ENCODE measurements at places on chromosomes 4 and X. TPM values are rescaled to one million over a fixed set of nuclear protein-coding genes. Genes with fewer than 3 reads are reported as not detected.

The PRRG3 gene
- 0.22 TPM for total RNA-seq

The KLB gene
- total RNA-seq: 1.0 TPM

The CXCL11 gene
- total RNA-seq: not detected

The GPC4 gene
- 58.0 TPM for total RNA-seq

The NSDHL gene
- 22.4 TPM for total RNA-seq

The TRIM60 gene
- not detected for total RNA-seq

DNA sequence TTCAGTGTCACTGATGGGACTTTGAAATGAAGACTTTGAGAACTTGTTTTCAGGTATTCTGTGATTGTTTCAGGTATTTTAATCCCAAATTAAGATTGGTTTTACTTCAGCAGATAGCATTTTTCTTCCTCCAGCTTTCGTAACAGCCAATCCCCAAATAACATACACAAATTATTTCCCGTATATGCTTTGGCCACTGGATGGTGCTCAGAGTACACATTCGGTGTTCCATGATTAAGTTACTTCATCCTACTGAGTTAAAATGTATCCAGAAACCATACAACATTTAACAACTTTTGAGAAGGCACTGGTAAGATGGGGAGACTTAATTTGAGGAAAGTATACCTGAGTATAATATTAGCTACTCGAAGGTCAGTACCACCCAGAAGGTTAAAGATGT is 233.4 kb upstream of the FAM47A start:
- H3K36me3 ChIP-seq: no peaks in the 10 kb centered on the region
- no peaks in the 10 kb centered on the region for H3K4me1 ChIP-seq
- H3K27ac ChIP-seq: no peak overlapping the region
- no peak overlapping the region for H3K4me3 ChIP-seq
- H3K27me3 ChIP-seq: no peaks in the 10 kb centered on the region

DNA sequence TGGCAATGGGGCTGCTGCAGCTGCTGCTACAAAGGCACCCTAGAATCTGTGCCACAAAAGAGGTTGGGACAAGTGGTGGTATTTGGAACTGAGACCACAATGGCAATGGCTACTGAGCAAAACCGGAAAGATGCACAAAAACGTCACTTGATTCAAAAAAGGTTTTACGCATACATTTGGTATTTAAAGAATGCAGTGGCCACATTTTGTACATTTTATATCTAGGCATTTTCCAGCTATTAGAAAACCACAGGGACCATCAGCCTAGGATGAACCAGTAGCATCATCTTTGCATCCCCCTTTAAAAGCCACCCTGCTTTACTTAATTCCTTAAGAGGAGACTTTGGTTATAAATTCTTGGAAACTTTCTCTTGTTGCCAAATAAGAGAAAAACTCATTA is 104.8 kb upstream of the CXCL13 start:
- no peak overlapping the region for H3K27ac ChIP-seq
- H3K36me3 ChIP-seq: no peaks in the 10 kb centered on the region
- H3K27me3 ChIP-seq: no peaks in the 10 kb centered on the region
- no peak for DNase-seq
- H3K4me3 ChIP-seq: no peak overlapping the region
- no peaks in the 10 kb centered on the region for H3K4me1 ChIP-seq

- no peaks in the 10 kb centered on the region for H3K27me3 ChIP-seq
- H3K4me1 ChIP-seq: no peaks in the 10 kb centered on the region
- no peak overlapping the region for H3K4me3 ChIP-seq
- no peak for DNase-seq
- H3K36me3 ChIP-seq: no peaks in the 10 kb centered on the region
These were observed 46.2 kb downstream of the MAGEB5 start for GRCh38 chrX:26262121-26262523.

- H3K4me3 ChIP-seq: no peak overlapping the region
- peaks cover 37% of the 10 kb centered on the region for H3K36me3 ChIP-seq
These were observed 37.0 kb downstream of the RCHY1 start for GRCh38 chr4:75477201-75477600.

GRCh38 chr4:119861731-119862130 is 204.9 kb downstream of the MAD2L1 start:
- DNase-seq: no peak
- H3K36me3 ChIP-seq: no peaks in the 10 kb centered on the region
- no peaks in the 10 kb centered on the region for H3K27me3 ChIP-seq
- no peaks in the 10 kb centered on the region for H3K4me1 ChIP-seq
- H3K27ac ChIP-seq: no peak overlapping the region

DNA sequence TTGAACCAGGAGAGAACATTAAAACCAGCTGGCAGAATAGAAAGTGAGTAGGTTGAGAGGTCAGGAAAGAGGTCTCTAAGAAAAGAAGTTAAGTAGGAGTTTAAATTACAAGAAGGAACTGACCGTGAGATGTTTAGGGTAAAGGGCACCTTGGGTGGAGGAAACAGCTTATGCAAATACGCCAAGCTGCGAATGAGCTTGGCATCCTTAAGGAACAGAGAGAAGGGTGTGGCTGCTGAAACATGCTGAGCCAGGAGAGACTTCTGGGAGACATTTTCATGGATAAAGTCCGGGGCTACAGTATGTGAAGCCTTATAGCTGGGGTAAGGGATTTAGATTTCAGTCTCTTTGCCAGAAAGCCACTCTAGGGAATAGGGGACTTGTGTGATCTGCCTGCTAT is 249.1 kb downstream of the KCNIP4 start:
- H3K27ac ChIP-seq: no peak overlapping the region
- DNase-seq: no peak
- H3K4me3 ChIP-seq: no peak overlapping the region
- H3K4me1 ChIP-seq: no peaks in the 10 kb centered on the region
- H3K36me3 ChIP-seq: no peaks in the 10 kb centered on the region
- no peaks in the 10 kb centered on the region for H3K27me3 ChIP-seq

DNA sequence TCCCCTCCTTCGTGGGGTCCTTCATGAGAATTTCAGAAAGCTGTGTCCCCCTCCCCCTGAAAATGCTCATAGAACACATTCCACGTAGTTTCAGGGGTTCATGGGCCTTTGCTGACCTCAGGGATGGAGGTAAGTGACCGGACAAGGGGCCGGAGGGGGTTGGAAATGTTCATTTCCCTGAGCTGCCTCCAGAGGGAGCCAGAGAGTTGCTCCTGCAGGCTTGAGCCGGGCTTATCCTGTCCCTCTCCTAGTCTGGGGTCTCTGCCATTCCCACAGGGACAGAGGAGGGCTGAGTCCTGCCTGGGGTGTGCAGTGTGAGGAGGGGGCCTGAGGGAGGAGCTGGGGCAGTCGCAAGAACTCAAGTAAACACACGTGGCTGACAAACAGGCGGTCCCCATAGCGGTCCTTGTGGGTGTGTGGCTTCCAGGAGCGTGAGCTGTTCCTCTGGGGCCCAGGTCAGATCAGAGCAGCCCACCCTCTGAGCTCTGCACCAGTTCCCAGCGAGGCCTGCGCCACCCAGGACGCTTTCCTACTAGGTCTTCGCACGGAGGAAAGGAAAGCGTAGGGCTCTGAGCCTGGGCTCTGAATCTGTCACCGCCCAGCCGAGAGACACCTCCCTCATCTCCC is 62.5 kb downstream of the WFS1 start:
- no peak overlapping the region for H3K27ac ChIP-seq
- no peaks in the 10 kb centered on the region for H3K36me3 ChIP-seq
- no peak overlapping the region for H3K4me3 ChIP-seq
- DNase-seq: no peak
- H3K4me1 ChIP-seq: peaks cover under 1% of the 10 kb centered on the region
- no peaks in the 10 kb centered on the region for H3K27me3 ChIP-seq

DNA sequence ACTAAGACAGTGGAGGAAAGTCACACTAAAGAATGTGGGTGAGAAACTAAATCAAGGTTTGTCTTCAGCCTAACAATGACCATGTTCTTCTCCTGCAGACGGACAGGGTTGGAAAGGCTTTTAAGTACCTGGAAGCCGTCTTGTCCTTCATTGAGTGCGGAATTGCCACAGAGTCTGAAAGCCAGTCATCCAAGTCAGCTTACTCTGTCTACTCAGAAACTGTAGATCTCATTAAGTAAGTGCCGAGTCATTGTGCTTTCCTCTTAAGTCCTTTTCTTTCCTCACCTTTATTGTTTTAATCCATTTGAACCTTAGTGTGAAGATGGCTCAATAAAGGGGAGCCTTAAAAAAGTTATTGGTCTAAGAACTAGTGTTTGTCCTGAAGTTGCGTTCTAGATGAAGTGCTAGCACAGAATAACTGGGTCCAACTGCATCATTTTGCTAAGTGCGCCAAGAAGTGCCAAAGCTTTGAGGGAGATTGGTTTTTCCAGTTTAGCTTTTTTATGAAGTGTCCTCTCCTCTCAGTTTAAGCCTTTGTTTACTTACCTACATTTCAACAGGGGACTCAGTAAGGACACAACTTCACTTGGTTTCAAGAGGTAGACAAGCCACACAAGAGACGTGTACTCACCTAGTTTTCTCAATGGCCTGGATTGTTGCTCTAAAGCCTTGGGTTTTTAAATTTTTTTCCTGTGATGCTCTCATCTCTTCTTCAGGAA is 89.3 kb downstream of the KLHL8 start:
- no peaks in the 10 kb centered on the region for H3K27me3 ChIP-seq
- no peaks in the 10 kb centered on the region for H3K4me1 ChIP-seq
- no peak overlapping the region for H3K4me3 ChIP-seq
- no peak for DNase-seq
- peaks cover 52% of the 10 kb centered on the region for H3K36me3 ChIP-seq

DNA sequence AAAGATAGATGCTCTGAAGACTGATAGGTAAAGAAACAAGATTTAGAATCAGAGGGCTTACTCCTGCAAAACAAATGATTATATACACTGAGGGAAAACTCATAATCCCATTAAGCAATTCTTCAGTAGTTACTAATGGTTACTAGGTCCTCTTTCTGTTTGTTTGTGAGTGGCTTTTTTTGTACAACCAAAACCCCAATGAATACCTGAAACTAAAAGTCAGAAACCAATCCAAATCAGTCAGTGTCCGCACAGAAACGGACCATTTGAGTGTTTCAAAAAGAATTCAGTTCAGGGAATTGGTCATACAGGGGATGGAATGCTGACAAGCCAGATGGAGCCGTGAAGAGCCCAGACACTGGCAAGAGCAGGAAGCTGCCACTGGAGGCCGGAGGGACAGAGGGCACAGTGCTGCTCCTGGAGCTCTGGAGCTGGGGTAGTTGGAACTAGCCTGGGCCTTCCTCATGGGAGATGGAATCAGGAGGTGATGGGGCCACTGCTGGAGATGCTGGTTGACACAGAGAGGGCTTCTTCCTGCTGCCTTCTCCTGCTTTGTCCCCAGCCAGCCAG is 31.9 kb downstream of the SETD7 start:
- H3K27me3 ChIP-seq: no peaks in the 10 kb centered on the region
- DNase-seq: no peak
- no peak overlapping the region for H3K4me3 ChIP-seq
- peaks cover 16% of the 10 kb centered on the region for H3K36me3 ChIP-seq
- H3K27ac ChIP-seq: no peak overlapping the region

DNA sequence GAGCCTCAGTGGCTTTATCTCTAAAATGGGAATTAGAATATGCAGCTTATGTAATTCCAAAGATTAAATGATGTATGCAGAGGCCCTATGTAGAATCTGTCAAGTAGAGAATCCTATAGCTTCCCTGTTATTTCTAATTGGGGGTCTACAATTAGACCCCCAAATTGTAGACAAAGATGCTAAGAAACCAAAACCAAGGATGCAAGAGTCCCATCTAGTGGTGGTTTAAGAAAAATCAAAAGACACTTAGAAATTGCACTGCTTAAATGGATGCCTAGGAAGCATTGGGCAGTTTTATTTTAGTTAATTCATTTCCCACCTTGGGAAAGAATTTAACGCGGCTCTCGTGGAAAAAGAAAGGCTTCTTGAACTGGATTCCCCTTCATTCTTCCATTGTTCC is 115.2 kb downstream of the GABRA2 start:
- H3K27ac ChIP-seq: no peak overlapping the region
- no peak for DNase-seq
- H3K27me3 ChIP-seq: no peaks in the 10 kb centered on the region
- H3K4me3 ChIP-seq: no peak overlapping the region

GRCh38 chr4:68498413-68499007 is 51.2 kb downstream of the TMPRSS11E start:
- H3K27me3 ChIP-seq: no peaks in the 10 kb centered on the region
- H3K4me1 ChIP-seq: no peaks in the 10 kb centered on the region
- peak; percentile 44 for DNase-seq
- H3K36me3 ChIP-seq: no peaks in the 10 kb centered on the region
- H3K27ac ChIP-seq: no peak overlapping the region
- no peak overlapping the region for H3K4me3 ChIP-seq

- no peaks in the 10 kb centered on the region for H3K27me3 ChIP-seq
- no peaks in the 10 kb centered on the region for H3K4me1 ChIP-seq
- no peak for DNase-seq
- no peaks in the 10 kb centered on the region for H3K36me3 ChIP-seq
- no peak overlapping the region for H3K4me3 ChIP-seq
These were observed 70.9 kb downstream of the MAGEB5 start for GRCh38 chrX:26286836-26287235.

- H3K27me3 ChIP-seq: no peaks in the 10 kb centered on the region
- DNase-seq: no peak
- no peak overlapping the region for H3K27ac ChIP-seq
- H3K36me3 ChIP-seq: no peaks in the 10 kb centered on the region
These were observed 293.2 kb downstream of the FBXO8 start for GRCh38 chr4:173990126-173990868.

- H3K4me1 ChIP-seq: no peaks in the 10 kb centered on the region
- no peak for DNase-seq
- no peak overlapping the region for H3K27ac ChIP-seq
- no peaks in the 10 kb centered on the region for H3K27me3 ChIP-seq
These were observed 258.9 kb upstream of the DDX53 start for GRCh38 chrX:22740836-22741235.

DNA sequence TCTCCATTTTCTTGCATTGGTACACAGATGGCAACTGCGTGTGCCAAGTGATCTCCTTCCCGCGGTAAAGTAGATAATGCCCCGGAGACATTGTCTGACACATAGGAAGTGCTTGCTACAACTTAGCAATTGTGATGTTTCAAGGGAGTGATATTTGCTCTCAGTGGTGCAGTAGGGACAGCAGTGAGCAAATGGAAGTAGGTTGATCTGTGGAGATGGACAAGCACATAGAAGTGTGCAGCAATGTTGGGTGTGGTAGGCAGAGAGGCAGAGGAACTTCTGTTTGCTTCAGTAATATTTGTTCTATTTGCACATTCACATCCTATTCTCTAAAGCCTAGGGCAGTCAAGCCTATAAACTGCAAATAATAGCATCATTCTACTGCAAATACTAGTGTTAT is 846.7 kb upstream of the PRKX start:
- H3K36me3 ChIP-seq: no peaks in the 10 kb centered on the region
- H3K27ac ChIP-seq: no peak overlapping the region

GRCh38 chrX:644304-645281 is 14.0 kb downstream of the SHOX start:
- H3K27me3 ChIP-seq: peaks cover 18% of the 10 kb centered on the region
- H3K4me3 ChIP-seq: no peak overlapping the region
- DNase-seq: peak; percentile 78
- peaks cover 6% of the 10 kb centered on the region for H3K4me1 ChIP-seq

DNA sequence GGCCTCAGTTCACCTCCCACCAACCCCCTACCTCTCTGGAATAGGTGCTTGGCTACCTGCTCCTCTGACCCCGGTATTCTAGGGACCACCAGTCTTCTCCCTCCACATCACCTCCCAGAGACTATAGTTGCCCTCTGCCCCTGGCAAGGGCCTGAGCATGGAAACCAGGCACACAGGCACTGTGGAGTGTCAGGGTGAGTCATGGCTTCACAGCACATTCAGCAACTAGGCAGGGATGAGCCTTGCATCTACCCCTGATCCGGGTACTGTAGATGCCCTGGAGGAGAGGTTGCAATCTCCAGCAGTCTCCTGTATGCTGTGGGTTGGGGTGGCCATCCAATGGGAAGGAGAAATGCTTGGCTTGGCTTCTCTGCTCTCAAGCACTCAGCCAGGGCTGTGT is 472.7 kb downstream of the IDS start:
- no peaks in the 10 kb centered on the region for H3K27me3 ChIP-seq
- no peak for DNase-seq
- H3K36me3 ChIP-seq: no peaks in the 10 kb centered on the region
- no peak overlapping the region for H3K27ac ChIP-seq
